ENCODE measurements at places on chromosomes 4 and X.
A peak's percentile ranks its signal among the peaks of the same experiment; 100 is the strongest.

GRCh38 chrX:53494436-53494835 is 60.3 kb upstream of the HSD17B10 start:
- no peak for DNase-seq

- no peak for DNase-seq
These were observed 104.9 kb downstream of the ALPK1 start for GRCh38 chr4:112402098-112402497.

- no peak for DNase-seq
These were observed 806.3 kb downstream of the STIM2 start for GRCh38 chr4:27666943-27667342.

- DNase-seq: no peak
These were observed 259.0 kb upstream of the PCDH7 start for GRCh38 chr4:30461218-30461617.

DNA sequence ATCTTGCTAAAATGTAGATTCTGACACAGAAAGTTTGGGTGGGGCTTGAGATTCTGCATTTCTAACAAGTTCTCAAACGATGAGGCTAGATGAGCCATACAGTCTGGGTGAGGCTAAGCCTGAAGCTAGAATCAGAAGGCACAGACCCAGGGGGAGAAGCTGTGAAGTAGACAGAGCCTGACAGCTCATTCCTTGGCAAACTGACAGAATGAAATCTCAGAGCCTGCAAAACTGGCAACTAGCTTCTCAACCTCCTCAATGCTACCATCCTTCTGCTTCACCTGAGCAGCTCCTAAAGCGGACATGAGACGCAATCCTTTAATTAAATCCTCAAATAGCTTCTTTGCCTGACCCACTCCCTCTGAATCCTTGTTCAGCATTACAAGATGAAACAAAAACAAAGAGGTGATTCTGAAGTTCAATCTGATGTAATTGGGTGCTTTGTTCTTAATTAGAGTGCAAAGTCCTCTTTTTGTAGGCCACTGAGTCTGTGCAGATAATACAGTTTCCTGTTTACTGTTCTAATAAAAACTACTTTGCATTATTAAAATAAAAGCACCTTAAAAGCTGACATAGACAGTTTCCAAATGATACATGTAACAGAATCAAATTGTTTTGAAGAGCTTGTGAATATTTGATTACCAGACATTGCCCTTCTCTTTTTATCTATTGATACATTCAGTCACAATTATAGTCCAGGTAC is 71.0 kb upstream of the BMP2K start:
- no peak for DNase-seq

GRCh38 chr4:137514406-137515111 is 17.7 kb downstream of the PCDH18 start:
- DNase-seq: no peak

DNA sequence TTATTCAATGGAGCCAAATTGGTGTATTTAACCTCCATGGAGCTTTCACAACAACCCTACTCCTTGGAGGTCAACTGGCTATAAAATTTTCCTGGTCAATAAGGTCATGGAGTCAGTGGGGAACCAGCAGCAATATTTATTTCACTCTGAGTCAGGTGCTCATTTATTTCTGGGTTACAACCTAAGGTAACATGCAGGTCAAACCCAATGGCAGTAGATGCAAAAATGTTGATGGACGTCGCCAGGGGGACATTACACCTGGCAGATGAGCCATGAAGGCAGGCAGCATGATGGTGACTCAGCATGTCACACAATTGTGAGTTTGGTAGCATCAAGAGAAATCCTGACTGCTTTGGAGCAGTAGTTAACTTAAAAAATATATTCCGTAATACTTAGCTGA is 514.1 kb downstream of the IL15 start:
- DNase-seq: no peak

GRCh38 chr4:37740546-37740945 is 54.4 kb upstream of the RELL1 start:
- DNase-seq: no peak

GRCh38 chr4:52376132-52376704 is 282.9 kb downstream of the USP46 start:
- no peak for DNase-seq

DNA sequence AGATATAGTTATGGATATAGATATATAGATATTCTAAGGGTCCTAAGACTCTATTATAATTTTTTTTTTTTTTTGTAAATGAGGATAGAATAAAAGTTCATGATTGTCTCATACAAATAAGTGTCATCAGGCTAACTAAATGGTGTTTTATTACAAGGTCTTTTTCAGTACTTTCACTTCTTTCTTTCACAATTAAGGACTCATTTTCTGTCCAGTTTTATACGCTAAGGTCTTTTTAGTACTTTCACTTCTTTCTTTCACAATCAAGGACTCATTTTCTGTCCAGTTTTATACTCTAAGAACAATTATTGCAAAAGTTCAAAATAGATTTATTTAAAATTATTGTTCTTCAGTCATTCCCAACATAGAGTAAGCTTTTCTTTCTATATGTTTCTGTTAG is 32.7 kb downstream of the RUFY3 start:
- no peak for DNase-seq

- DNase-seq: peak; percentile 30
These were observed 1.3 kb upstream of the TSPYL2 start for GRCh38 chrX:53080628-53081580.

DNA sequence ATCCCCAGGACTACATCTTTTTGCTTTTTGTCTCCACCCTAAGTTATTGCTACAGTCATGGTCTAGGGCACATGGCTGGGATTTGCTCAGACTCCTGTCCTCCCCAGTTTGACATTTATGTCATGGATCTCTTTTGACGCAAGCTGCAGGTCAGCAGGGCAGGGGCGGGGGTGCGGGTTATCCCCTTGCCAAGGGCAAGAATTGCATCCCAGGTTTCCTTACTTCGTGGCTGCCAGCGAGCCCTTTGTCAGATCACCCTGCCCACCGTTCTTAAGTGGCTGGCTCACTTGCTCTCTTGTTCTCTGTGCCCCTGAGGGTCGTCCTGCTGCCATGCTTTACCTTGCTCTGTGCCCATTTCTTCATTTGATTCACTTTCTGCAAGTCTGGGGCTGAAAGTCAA is 21.1 kb upstream of the UBA1 start:
- no peak for DNase-seq

DNA sequence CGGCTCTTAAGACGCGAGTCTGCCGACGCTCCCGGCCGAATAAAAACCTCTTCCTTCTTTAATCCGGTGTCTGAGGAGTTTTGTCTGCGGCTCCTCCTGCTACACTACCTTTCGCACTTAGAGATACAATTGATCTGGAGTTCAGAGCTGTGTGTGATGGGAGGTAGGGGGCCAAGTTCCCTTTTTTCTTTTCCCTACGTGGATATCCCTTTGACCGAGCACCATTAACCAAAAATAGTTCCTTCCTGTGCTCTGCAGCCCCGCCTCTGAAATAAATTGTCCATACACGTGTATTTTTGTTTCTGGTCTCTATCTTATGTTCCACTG is 555 bp upstream of the PGM2 start:
- DNase-seq: no peak

DNA sequence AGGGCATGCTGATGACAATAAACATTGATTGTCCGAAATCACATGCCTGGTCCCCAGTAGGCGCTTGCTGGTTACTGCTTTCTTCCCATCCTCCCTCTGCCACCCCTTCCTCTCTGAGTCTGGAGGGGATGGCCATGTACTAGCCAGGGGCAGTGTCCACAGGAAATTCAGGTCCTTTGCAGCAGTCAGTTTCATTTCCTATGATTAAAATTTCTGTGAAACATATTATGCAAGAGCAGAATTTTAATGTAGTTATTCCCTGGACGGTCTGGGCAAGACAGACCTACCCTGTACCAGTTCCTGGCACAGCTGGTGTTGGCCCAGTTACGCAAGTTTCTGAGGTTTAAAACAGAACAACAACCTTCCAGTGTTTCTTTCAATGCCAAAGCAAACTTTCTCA is 28.2 kb upstream of the TLR2 start:
- DNase-seq: no peak

DNA sequence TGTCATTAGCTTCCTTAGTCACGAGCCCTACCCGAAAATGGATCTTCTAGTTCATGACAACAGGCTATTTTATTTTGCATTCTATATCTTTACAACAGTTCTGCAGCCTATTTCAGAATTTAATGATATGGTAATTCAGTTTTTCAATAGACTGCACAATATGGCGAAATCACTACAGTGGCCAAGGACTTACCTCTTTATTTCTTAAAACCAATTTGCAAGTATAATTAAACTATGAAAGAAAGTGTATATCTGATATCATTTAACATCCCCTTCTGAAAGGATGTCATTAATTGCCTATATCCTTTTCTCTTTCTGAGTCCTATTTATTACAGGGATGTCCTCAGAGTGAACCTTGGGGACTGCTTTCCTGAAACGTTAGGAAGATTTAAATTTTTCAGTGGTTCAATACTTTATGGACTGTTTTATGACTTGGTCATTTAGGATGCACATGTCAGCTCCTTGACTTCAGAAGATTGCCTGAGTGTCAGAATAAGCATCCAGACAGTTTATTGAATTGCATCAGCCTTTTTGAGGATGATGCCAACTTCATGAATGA is 190.8 kb upstream of the GEMIN8 start:
- no peak for DNase-seq

- DNase-seq: no peak
These were observed 657.4 kb downstream of the SPRY1 start for GRCh38 chr4:124053872-124054538.

DNA sequence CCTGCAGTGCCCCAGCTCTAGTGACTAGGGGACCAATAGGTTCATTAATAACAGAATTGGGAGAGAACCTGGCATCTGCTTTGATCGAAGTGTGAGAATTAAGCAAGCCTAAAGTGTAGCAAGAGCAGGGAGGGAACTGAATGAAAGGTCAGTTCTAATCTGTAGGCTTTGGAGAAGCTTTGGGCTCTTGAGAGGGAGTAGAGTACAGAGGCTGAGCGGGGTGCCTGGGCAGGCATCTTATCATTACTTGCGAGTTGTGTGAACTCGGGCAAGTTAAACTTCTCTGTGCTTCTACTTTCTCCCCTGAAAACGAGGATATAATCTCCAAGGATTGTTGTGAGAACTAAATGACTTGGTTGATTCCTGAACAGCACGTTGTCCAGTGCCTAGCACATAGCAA is 906 bp upstream of the PARM1 start:
- DNase-seq: no peak

DNA sequence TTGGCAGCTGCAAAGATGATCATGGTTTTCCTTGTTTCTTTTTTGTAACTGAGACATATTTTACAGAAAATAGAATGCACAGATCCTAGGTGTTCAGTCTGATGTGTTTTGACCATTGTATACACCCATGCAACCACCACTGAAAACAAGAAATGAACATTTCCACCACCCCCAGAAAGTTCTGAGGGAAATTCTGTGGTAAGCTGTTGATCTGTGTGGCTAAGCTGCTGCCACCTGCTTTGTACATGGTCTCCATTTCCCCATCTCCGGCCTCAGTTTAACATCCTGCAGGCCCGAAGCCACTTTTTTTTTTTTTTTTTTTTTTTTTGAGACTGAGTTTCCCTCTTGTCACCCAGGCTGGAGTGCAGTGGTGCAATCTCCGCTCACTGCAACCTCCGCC is 65.3 kb downstream of the NYX start:
- no peak for DNase-seq

DNA sequence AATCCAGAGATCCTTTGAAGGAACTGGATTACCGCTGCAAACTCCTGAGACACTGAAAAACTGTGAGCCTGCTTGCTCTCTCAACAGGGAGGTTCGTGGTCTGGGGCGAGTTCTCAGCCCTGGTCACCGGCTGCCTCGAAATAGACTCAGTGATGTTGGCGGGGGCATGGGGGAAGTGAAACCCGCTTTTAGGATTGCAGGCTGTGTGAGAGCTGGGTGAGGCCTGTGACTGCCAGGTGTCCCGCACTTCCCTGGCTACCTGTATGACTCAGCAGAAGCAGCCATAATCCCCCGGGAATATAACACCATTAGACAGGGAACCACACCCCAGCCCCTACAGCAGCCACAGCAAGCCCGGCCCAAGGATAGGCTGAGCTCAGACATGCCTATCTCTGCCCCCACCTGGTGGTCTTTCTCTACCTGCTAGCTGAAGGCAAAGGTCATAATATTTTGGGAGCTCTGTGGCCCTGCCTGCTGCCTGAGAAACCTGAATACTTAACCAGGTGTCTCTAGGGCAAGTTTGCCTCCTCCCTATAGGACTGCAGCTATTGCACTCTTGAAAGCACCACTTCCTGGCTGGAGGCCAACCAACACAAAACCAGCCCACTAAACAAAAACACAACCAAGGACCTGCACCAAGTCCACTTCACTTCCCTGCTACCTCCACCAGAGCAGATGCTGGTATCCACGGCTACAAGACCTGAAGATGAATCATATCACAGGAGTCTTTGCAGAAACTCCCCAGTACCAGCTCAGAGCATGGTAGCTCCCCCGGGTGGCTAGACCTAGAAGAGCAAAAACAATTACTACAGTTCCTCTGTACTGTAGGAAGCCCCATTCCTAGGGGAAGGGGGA is 202.0 kb downstream of the RRAGB start:
- no peak for DNase-seq

DNA sequence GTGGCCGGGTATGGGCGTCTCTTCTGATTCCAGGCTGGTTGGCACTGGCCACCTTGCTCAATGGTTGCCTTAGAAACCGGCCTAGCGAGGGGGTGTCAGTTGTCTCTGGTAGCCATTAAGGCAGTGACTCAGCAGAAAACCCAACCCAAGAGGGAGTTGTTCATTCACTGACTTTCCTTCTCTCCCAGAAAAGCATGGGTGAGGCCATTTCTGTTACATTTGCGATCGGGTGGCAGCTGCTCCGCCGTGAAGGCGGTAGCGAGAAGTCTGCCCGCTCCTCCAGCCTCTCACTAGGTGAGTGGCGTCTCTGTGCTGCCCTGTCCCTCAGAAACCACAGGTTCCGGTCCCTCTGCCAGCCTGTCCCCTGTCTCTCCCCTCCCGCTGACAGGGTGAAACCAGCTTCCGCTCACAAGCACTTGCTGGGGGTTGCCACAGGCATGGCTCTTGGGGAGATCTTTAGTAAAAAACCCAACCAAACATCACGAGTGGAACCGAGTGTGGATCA is 17.4 kb downstream of the IRAK1 start:
- DNase-seq: no peak

DNA sequence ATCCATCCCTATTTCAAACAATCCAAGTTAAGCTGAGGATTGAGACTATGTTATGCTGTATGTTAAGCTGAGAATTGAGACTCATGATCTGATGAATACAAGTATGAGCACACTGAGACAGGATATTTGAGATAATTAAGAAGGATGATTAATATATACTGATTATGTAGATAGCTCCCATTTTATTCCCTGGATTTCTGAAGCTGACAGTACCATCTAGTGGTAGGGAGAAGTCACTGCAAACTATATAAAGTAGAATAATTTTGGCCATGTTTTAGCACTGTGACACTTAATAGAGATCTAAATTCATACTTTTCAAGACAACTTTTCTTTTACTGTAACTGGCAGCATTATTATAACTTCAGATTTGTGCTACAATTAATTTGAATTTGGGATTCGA is 63.8 kb upstream of the HPRT1 start:
- no peak for DNase-seq

- DNase-seq: no peak
These were observed 42.4 kb downstream of the ATOH1 start for GRCh38 chr4:93870876-93871458.

GRCh38 chrX:78064152-78064551 is 39.9 kb upstream of the PGK1 start:
- DNase-seq: no peak

All from activated CD4-positive, alpha-beta T cell treated with anti-CD3 and anti-CD28 coated beads for 1 hour (primary cell).